ENCODE measurements at places on chromosomes 13 and 19. TPM values are rescaled to one million over a fixed set of nuclear protein-coding genes. Genes with fewer than 3 reads are reported as not detected.
A peak's percentile ranks its signal among the peaks of the same experiment; 100 is the strongest.

PEAK3 gene
- total RNA-seq = not detected

DNA sequence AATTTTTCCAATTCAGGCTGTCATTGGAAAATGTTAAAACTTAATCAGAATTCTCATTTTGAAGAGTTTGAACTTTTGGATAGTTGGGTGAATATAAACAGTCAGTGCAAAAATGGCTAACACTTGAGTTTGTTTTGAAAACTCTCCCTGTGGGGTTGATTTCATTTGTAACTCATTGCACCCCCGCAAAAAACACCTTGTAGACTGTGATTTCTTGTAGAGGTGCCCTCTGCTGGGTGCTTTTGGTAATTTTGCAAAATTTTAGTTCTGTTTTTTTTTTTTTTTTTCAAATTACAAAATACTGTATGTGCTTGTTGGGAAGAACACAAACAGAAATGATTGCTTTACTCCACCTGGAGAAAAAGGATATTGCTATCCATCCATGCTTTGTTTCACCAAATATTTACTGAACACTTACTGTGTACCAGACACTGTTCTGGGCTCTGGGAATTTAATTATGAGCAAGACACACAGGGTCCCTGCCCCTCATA, 28.2 kb upstream of the GPI start:
- peak; percentile 44 for DNase-seq

- no peak for DNase-seq
These were observed 266.8 kb downstream of the LHFPL6 start for GRCh38 chr13:39336207-39336606.

SGCG gene
- total RNA-seq = not detected

KLK2 gene
- not detected for total RNA-seq

SERPINE3 gene
- total RNA-seq = not detected

- no peak for DNase-seq
These were observed 2.1 kb downstream of the CLC start for GRCh38 chr19:39735688-39736087.

DENND1C gene
- 59.1 TPM for total RNA-seq

CEACAM4 gene
- not detected for total RNA-seq

TNNI3 gene
- total RNA-seq = not detected

DNA sequence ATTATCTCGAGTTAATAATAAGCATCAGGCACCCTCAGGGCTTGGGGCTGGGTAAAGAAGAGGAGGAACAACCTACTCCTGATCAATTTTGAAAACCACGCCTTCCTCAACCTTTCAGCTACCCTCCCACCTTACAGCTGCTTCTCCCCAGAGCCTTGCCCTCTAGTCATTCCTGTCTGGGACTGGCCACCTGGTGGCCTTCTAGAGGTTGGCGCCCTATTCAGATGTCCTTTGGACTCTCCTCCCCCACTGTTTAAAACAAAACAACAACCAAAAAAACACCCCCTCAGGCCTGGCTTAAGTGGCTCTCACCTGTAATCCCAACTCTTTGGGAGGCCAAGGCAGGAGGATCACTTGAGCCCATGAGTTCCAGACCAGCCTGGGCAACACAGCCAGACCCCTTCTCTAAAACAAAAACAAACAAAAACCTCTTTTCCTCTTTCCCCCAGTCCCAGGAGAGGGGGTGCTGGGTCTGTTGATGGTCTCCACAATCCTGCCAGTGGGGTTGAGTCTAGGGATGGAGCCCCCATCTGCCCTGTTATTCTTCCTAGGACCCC, 62.3 kb downstream of the CCDC70 start:
- no peak for DNase-seq

GRCh38 chr13:48985756-48986155, 10.0 kb downstream of the FNDC3A start:
- no peak for DNase-seq

- DNase-seq = no peak
These were observed 9.5 kb upstream of the SWSAP1 start for GRCh38 chr19:11364935-11365334.

All from activated T-cell treated with anti-CD3 and anti-CD28 coated beads, Interleukin-2, amount 50 U/mL, for 4 hours (primary cell).